ENCODE measurements at places on chromosomes 2 and 18. TPM values are rescaled to one million over a fixed set of nuclear protein-coding genes. Genes with fewer than 3 reads are reported as not detected.

GRCh38 chr2:66815886-66816285 lies 381.0 kb downstream of the MEIS1 start:
- DNase-seq: no peak
- H3K4me1 ChIP-seq: no peaks in the 10 kb centered on the region
- H3K4me3 ChIP-seq: no peak overlapping the region
- H3K27ac ChIP-seq: no peak overlapping the region
- H3K27me3 ChIP-seq: no peaks in the 10 kb centered on the region

- no peaks in the 10 kb centered on the region for H3K4me1 ChIP-seq
- no peak overlapping the region for H3K27ac ChIP-seq
- H3K27me3 ChIP-seq: no peaks in the 10 kb centered on the region
- H3K36me3 ChIP-seq: no peaks in the 10 kb centered on the region
- DNase-seq: no peak
Observed at GRCh38 chr18:73674125-73674865, 473.3 kb downstream of the FBXO15 start.

GRCh38 chr18:10213526-10213925 lies 240.9 kb upstream of the APCDD1 start:
- no peak for DNase-seq
- H3K27me3 ChIP-seq: peaks cover 3% of the 10 kb centered on the region

DNA sequence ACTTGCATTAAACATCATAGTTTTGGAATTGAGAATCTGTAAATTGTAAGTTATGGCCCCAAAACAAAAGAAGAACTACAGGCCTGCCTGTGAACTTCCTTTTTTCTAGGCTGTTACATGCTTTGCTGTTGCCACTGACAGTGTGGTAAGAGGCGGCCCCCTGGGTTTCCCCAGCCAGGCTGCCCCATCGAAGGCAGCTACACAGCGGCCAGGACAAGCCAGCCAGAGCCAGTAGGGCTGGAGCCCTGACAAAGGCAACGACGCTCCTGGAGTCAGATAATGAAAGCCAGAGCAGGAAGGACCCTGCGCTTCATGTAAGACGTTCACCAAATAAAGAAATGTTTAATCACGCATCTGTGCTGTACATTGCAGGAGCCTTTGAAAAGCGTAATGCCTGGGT lies 55.0 kb downstream of the ANKRD44 start:
- no peaks in the 10 kb centered on the region for H3K27me3 ChIP-seq
- H3K4me1 ChIP-seq: peaks cover 71% of the 10 kb centered on the region
- peak overlapping the region; percentile 93 for H3K27ac ChIP-seq
- DNase-seq: peak; percentile 90

- H3K36me3 ChIP-seq: no peaks in the 10 kb centered on the region
- peaks cover 26% of the 10 kb centered on the region for H3K27me3 ChIP-seq
- H3K4me1 ChIP-seq: peaks cover 9% of the 10 kb centered on the region
- H3K27ac ChIP-seq: no peak overlapping the region
- H3K4me3 ChIP-seq: no peak overlapping the region
- DNase-seq: no peak
Observed at GRCh38 chr2:74922592-74923227, 35.7 kb upstream of the POLE4 start.

GRCh38 chr2:181308766-181309515 lies 148.2 kb upstream of the ITGA4 start:
- peaks cover 4% of the 10 kb centered on the region for H3K36me3 ChIP-seq
- peak overlapping the region; percentile 74 for H3K4me3 ChIP-seq
- H3K27ac ChIP-seq: peak overlapping the region; percentile 95
- peaks cover 77% of the 10 kb centered on the region for H3K4me1 ChIP-seq
- no peaks in the 10 kb centered on the region for H3K27me3 ChIP-seq
- DNase-seq: no peak

DNA sequence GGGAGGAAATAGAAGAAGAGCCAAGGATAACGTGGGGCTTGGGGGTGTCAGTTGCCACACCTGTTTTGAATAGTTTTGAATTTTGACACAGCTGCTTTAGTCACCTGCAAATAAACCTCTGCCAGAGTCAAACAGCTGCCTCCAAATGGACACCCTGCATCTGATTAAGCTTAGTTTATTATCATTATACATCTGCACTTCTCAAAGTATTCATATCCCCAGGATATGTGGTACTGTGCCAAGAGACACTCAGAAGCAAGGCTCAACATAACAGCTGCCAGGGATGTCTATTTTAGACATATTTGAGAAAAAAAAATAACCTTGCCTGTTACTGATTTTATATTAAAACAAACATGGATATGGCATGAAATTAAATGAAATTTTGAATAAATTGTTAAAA lies 122.5 kb upstream of the WDR75 start:
- H3K4me1 ChIP-seq: no peaks in the 10 kb centered on the region
- no peak for DNase-seq
- H3K4me3 ChIP-seq: no peak overlapping the region
- H3K36me3 ChIP-seq: no peaks in the 10 kb centered on the region
- no peak overlapping the region for H3K27ac ChIP-seq

DNA sequence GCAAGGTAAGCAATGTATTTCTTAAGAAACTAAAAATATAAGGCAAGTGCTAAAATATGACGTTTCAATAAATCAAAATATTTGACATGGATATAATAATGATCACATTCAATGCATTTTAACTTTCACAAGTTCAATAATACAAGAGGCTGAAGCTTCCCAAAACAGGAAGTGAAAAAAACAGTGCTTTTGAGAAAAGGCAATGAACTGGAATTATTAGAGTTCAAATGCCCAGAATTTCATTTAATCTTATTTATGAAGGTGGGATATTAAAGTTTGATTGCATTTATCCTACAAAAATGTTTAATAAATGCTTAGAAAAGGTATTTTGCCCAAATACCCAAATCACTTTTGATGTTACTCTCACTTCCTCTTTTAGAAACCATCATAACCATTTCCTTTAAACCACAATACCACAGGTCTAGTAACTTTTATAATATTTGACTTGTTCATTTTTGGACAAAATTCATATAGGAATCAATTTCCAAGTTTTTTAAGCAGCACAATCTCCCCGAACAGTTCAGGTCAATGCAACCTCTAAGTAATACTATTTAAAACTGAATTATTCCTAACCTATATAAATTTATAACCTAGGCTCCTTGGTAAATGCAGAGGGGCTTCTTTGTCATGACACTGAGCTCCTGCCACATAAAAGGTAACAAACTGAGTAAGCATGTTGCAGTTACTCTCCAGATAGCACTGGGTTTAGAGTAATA lies 2.1 kb downstream of the NCKAP1 start:
- H3K4me1 ChIP-seq: peaks cover 29% of the 10 kb centered on the region
- no peak for DNase-seq
- no peak overlapping the region for H3K4me3 ChIP-seq
- no peaks in the 10 kb centered on the region for H3K36me3 ChIP-seq
- peaks cover 75% of the 10 kb centered on the region for H3K27me3 ChIP-seq

GRCh38 chr2:38095079-38095995 lies 19.4 kb upstream of the CYP1B1 start:
- no peak overlapping the region for H3K4me3 ChIP-seq
- no peak overlapping the region for H3K27ac ChIP-seq
- DNase-seq: no peak
- H3K36me3 ChIP-seq: no peaks in the 10 kb centered on the region
- H3K27me3 ChIP-seq: peaks cover 50% of the 10 kb centered on the region
- H3K4me1 ChIP-seq: peaks cover 25% of the 10 kb centered on the region

DNA sequence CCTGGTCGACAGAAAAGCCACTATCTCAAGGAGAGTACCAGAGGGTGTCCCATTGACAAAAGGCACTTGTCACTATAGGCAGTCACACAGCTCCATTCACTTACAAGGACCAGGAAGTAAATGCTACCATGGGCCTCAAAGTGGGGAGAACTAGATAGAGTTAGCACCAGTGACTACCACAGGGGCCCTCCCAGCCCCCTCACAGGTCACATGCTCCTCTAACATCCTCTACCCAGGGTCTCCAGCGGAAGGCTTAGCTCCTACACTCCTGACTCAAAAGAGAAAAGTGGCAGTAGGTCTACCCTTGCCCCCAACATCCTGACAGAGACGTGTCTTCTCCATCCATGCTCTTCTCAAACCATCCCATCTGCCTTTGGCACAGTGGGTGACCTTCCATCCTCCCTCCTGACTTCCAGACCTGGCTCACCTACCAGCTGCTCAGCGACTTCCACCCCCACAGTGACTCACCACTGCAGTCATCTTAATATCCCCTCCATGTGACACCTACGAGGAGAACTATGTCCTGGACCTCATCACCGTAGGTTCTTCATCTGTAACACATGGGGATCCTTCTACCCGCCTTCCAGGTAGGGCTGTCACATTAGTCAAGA lies 5.6 kb upstream of the DNMT3A start:
- peak overlapping the region; percentile 62 for H3K27ac ChIP-seq
- H3K36me3 ChIP-seq: no peaks in the 10 kb centered on the region
- peaks cover 37% of the 10 kb centered on the region for H3K4me1 ChIP-seq
- H3K27me3 ChIP-seq: peaks cover 3% of the 10 kb centered on the region
- no peak overlapping the region for H3K4me3 ChIP-seq

GRCh38 chr2:119009110-119009509 lies 67.1 kb downstream of the MARCO start:
- DNase-seq: no peak
- H3K27me3 ChIP-seq: peaks cover 16% of the 10 kb centered on the region
- H3K27ac ChIP-seq: no peak overlapping the region

GRCh38 chr18:46320928-46321711 lies 216.9 kb downstream of the HAUS1 start:
- no peak overlapping the region for H3K4me3 ChIP-seq
- H3K4me1 ChIP-seq: no peaks in the 10 kb centered on the region
- H3K27me3 ChIP-seq: peaks cover 4% of the 10 kb centered on the region
- H3K36me3 ChIP-seq: no peaks in the 10 kb centered on the region

DNA sequence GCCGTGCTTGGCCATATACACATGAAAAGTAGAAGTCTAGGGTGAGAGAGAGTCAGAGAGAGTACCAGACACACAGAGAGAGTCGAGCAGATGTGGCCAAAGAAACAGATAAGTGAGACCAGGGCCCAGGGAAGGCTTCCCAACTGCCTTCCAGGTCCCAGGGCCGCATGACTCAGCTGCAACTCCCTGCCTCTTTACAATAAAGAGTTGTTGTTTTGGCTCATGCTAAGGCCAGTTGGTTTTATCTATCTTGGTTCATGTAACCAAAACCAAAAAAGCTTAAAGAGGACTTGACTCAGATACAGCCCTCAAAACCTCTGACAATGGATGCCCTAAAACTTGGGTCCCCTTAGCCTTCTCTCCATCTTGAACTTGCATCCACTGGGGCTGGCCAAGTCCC lies 36.9 kb downstream of the REEP1 start:
- no peak overlapping the region for H3K27ac ChIP-seq
- peaks cover 70% of the 10 kb centered on the region for H3K27me3 ChIP-seq
- no peaks in the 10 kb centered on the region for H3K4me1 ChIP-seq
- H3K4me3 ChIP-seq: no peak overlapping the region
- H3K36me3 ChIP-seq: no peaks in the 10 kb centered on the region
- DNase-seq: no peak

- H3K27me3 ChIP-seq: peaks cover 20% of the 10 kb centered on the region
- no peak overlapping the region for H3K4me3 ChIP-seq
- peaks cover 4% of the 10 kb centered on the region for H3K4me1 ChIP-seq
- no peak overlapping the region for H3K27ac ChIP-seq
- H3K36me3 ChIP-seq: no peaks in the 10 kb centered on the region
- DNase-seq: no peak
Observed at GRCh38 chr2:238155051-238155760, 3.6 kb upstream of the ERFE start.

GRCh38 chr2:160253440-160254188 lies 53.5 kb upstream of the ITGB6 start:
- no peak for DNase-seq
- no peak overlapping the region for H3K4me3 ChIP-seq
- no peaks in the 10 kb centered on the region for H3K36me3 ChIP-seq
- peaks cover 15% of the 10 kb centered on the region for H3K27me3 ChIP-seq

GRCh38 chr18:6024745-6025248 lies 129.5 kb upstream of the TMEM200C start:
- no peak for DNase-seq
- no peak overlapping the region for H3K4me3 ChIP-seq
- H3K27me3 ChIP-seq: no peaks in the 10 kb centered on the region
- no peak overlapping the region for H3K27ac ChIP-seq
- no peaks in the 10 kb centered on the region for H3K4me1 ChIP-seq
- no peaks in the 10 kb centered on the region for H3K36me3 ChIP-seq

GRCh38 chr2:230453006-230453405 lies 37.0 kb downstream of the SP100 start:
- no peak overlapping the region for H3K4me3 ChIP-seq
- H3K36me3 ChIP-seq: peaks cover 93% of the 10 kb centered on the region

GRCh38 chr2:167581961-167582574 lies 665.3 kb downstream of the STK39 start:
- no peak overlapping the region for H3K4me3 ChIP-seq
- no peak overlapping the region for H3K27ac ChIP-seq

GRCh38 chr2:102872388-102872787 lies 110.6 kb downstream of the TMEM182 start:
- no peaks in the 10 kb centered on the region for H3K36me3 ChIP-seq
- H3K27me3 ChIP-seq: no peaks in the 10 kb centered on the region
- no peak overlapping the region for H3K4me3 ChIP-seq
- no peak for DNase-seq
- H3K4me1 ChIP-seq: no peaks in the 10 kb centered on the region
- no peak overlapping the region for H3K27ac ChIP-seq

- H3K27ac ChIP-seq: no peak overlapping the region
- H3K4me3 ChIP-seq: no peak overlapping the region
- no peaks in the 10 kb centered on the region for H3K4me1 ChIP-seq
Observed at GRCh38 chr18:14924226-14924625, 176.3 kb downstream of the ANKRD30B start.

- H3K4me3 ChIP-seq: no peak overlapping the region
- no peaks in the 10 kb centered on the region for H3K27me3 ChIP-seq
- DNase-seq: no peak
- H3K27ac ChIP-seq: no peak overlapping the region
- H3K4me1 ChIP-seq: no peaks in the 10 kb centered on the region
Observed at GRCh38 chr18:64402636-64403035, 253.7 kb upstream of the LINC00305 start.

- H3K27me3 ChIP-seq: peaks cover 3% of the 10 kb centered on the region
- no peak for DNase-seq
- no peaks in the 10 kb centered on the region for H3K4me1 ChIP-seq
- no peaks in the 10 kb centered on the region for H3K36me3 ChIP-seq
Observed at GRCh38 chr2:190819840-190820301, 60.8 kb upstream of the GLS start.

- peaks cover 2% of the 10 kb centered on the region for H3K36me3 ChIP-seq
- H3K27ac ChIP-seq: peak overlapping the region; percentile 50
- no peak overlapping the region for H3K4me3 ChIP-seq
- peaks cover 7% of the 10 kb centered on the region for H3K4me1 ChIP-seq
Observed at GRCh38 chr2:84694088-84694622, 177.9 kb downstream of the DNAH6 start.

GRCh38 chr2:46490521-46491141 lies 11.3 kb downstream of the TMEM247 start:
- H3K36me3 ChIP-seq: no peaks in the 10 kb centered on the region

GRCh38 chr2:240604291-240604938 lies 17.9 kb downstream of the CAPN10 start:
- DNase-seq: no peak
- no peak overlapping the region for H3K4me3 ChIP-seq
- peaks cover 10% of the 10 kb centered on the region for H3K4me1 ChIP-seq
- no peaks in the 10 kb centered on the region for H3K27me3 ChIP-seq

PXDN gene
- 2.0 TPM for total RNA-seq

TMEM169 gene
- total RNA-seq: 1.1 TPM

RAD51AP2 gene
- total RNA-seq: not detected

UGT1A10 gene
- total RNA-seq: not detected

APCDD1 gene
- not detected for total RNA-seq

DNAJB2 gene
- total RNA-seq: 48.2 TPM

FNDC4 gene
- 0.14 TPM for total RNA-seq

RAX gene
- not detected for total RNA-seq

FBXO48 gene
- 3.4 TPM for total RNA-seq

PKP4 gene
- 40.6 TPM for total RNA-seq

OTOS gene
- total RNA-seq: not detected

DSC2 gene
- total RNA-seq: not detected

SNTG2 gene
- 0.37 TPM for total RNA-seq

VIL1 gene
- not detected for total RNA-seq

CCDC88A gene
- 10.9 TPM for total RNA-seq

PCGF1 gene
- total RNA-seq: 34.0 TPM

REG1B gene
- not detected for total RNA-seq

All from activated CD8-positive, alpha-beta memory T cell treated with anti-CD3 and anti-CD28 coated beads, Interleukin-2, amount 10 ng/mL, durations not matched to agents 7 days and 5 days (primary cell).